ENCODE measurements at places on chromosomes 4 and X.

- no peak for DNase-seq
Observed at GRCh38 chr4:33425936-33426335, 2705.8 kb downstream of the PCDH7 start.

DNA sequence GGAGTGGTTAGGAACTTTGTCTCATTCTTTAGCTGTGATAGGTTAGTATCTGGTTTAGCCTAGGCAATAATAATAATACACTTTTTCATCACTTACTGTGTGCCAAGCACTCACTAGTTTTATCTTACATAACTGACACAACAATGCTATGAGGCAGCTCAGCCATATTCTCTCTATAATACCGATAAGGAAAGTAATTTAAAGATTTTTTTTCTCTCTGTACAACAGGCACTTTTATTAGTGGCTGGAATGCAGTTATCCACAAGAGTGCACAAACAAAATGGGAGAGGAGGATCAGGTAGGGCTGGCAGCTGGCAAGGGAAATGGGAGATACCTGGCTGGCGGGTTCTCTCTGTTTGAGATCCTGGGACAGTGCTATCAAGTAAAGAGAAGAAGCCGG, 7.6 kb downstream of the RELL1 start:
- no peak for DNase-seq

DNA sequence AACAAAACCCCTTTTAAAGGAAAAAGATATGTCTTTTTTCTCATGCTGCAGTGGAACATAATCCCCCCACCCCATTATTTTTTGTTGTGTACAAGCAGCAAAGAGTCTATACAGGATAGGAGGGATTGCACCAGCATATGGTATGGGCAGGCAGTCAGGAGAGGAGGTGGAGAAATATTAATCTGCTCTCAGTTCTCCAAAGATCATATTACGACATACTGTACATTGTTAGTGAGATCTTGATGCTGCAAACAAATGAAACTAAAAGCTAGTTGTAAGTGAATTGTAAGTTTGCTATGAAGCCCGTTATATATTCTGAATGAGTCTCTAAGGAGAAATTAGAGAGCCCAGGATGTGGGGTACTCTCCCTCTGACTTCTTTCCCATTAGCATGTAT, 75.3 kb downstream of the RAPGEF2 start:
- DNase-seq = no peak

DNA sequence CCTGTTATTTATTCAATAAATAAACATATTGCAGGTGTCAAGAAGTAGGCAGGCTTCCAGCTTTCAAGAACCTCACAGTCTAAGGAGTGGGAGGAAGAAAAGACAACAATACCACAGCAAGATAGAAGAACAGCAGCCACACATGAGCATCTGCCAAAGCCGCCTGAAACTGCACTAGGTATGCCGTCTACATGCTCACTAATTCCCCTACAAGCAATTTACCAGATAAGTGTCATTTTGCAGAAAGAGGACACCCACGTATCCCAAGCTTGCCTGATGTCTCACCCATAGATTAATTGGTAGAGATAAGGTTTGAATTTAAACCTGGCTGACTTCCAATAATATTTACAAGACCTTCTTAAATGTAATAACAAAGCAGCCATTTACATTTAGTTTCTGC, 439.4 kb upstream of the CPEB2 start:
- no peak for DNase-seq

GRCh38 chr4:126592088-126592487, 1040.7 kb upstream of the INTU start:
- no peak for DNase-seq

DNA sequence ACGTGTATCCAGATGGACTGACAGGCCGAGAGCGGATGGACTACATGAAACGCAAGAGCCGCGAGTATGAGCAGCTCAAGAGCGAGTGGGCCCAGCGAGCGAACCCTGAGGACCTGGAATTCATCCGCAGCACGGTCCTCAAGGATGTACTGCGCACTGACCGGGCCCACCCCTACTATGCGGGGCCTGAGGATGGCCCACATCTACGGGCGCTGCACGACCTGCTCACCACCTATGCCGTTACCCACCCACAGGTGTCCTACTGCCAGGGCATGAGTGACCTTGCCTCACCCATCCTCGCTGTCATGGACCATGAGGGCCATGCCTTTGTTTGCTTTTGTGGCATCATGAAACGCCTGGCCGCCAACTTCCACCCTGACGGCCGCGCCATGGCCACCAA, 14.6 kb upstream of the RBM3 start:
- no peak for DNase-seq

DNA sequence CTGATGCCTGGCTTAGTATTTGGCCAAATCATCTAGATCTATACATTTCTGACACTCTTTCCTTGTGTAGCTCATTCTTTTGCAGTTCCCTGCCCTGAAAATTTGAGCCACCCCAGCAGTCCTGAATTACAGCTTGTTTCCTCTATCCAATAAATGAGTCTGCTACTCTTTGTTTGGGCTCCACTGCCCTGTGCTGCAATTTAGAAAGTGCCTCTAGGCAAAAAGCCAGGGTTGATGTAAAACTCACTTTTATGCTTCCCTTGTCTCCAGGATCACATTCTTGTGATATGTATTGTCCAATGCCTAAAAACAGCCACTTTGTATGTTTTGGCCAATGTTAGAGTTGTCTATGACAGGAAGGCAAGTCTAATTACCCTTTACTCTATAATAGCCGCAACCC, 101.7 kb upstream of the MAP3K15 start:
- no peak for DNase-seq

GRCh38 chr4:61638591-61638990, 438.5 kb downstream of the ADGRL3 start:
- no peak for DNase-seq

- DNase-seq = peak; percentile 86
Observed at GRCh38 chr4:48963042-48963679, 22.9 kb upstream of the CWH43 start.

DNA sequence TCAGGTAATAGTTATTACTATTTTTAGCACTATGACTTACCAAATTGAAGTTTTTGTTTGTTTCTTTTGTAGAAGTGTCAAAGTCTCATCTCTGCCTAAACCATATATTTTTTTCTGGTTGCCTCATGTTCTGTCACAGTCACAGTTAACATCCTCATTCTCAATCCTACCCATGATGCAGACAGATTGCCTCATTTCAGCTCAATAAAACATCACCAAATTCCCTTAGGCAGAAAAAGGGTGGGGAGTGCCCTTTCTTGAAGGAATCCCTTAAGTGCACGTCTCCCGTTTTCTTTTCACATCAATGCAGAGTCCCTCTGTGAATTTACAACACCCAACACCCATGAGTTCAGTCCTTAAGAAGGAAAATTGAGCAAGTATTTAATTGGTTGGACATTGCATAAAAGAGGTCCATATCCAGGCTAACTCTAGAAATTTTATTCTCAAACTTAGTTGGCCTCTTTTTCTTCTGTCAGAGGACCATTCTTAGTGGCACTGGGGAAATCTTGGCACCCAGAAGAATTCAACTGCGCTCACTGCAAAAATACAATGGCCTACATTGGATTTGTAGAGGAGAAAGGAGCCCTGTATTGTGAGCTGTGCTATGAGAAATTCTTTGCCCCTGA, 103.7 kb upstream of the BMPR1B start:
- no peak for DNase-seq

DNA sequence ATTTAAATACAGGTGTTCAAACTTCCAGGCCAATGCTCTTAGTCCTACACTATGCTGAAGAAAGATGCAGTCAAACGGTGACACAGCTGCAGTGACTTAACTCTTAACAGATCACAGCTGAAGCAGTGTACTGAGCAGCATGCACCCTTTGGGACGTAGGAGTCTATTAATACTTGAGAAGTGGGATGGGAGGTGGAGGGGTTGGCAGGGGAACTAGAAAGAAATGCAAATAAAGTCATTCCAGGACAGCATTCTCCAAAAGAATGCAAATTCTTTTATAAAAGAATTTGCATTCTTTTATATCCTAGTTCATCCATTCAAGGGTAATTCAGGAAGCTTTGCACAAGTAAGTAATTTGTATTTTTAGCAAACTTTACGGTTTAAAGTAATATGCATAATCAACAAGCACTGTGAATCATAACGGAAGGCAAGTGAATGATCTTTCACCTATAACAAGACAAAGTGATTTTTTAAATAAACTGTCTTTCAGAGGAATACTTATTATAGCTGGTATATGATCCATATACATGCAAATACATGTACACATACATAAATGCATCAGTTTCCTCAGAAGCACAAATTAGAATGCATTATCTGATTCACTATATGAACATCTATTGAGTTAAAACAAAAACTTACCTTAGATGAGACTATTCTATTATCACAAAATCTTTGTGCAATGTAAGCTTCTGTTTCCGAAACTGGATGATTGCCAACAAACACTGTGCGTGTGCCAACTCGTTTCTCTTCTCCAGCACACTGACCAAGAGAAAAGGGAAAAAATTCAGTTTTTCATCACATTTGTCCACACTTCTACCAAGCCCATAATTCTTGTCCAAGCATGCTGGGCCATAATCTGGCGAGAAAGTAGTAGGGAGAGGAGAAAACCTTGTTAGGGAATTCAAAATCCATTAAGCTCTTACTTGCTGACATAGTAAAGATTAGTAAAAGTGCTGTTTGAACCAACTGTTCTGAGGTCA, 106.5 kb downstream of the ATP11C start:
- DNase-seq = no peak

GRCh38 chr4:20327808-20328207, 76.1 kb downstream of the SLIT2 start:
- no peak for DNase-seq

- DNase-seq = peak; percentile 6
Observed at GRCh38 chrX:100830547-100830946, 10.4 kb downstream of the CSTF2 start.

- no peak for DNase-seq
Observed at GRCh38 chrX:70336767-70337166, 46.9 kb downstream of the KIF4A start.

All from activated CD4-positive, alpha-beta T cell treated with anti-CD3 and anti-CD28 coated beads for 36 hours (primary cell).